ENCODE measurements at places on chromosomes 2 and 18.

DNA sequence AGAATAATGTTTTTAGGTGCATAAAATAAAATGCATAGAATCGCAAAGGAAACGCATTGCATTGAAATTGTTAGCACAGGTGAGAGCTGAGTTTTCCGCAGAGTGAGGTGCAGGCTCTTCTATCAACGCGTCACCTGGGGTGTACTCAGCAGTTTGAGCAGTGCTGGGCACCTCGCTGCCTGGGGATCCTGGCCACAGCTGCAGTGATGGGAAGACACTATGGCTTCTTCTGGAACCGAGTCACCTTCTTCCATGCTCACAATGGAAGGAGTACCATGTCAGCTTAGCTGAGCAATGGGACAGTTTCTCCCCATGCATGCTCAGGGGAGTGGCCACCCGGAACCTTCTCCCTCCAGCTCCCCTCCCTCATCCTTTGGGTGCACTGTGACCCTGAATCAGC lies 95.4 kb upstream of the OTOS start:
- DNase-seq: no peak

GRCh38 chr2:65277791-65278483 lies 50.3 kb downstream of the ACTR2 start:
- DNase-seq: no peak

DNA sequence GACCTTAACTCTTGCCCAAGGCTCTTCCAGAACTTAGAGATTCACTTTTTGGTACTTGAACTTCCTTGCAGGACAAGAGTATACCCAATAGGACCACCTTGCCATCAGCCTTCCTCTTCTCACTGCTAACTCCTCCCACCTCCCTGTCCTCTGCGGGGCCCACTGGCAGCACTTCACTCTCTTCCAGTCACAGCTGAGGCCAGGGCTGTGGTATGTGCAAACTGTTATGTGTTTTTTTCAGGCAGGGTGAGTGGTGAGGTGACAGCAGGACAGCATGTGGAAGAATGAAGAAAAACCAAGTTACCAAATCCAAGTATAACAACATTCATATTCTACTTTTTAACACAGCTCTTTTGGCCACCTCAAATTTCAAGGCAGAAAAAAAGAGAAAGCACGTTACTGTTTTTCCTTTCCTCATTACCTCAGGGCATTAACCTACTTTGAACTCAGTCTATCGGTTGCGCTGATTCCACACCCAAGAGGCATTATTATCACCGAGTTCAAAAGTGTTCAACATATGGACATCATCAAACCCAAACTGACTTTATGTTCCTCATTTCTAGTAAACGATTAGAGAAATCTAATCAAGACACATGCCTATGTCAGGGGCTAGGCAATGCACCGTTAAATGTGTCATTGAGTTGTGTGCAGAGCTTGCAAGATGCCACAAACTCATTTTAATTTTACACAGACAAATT lies 605.2 kb upstream of the SYT4 start:
- no peak for DNase-seq

DNA sequence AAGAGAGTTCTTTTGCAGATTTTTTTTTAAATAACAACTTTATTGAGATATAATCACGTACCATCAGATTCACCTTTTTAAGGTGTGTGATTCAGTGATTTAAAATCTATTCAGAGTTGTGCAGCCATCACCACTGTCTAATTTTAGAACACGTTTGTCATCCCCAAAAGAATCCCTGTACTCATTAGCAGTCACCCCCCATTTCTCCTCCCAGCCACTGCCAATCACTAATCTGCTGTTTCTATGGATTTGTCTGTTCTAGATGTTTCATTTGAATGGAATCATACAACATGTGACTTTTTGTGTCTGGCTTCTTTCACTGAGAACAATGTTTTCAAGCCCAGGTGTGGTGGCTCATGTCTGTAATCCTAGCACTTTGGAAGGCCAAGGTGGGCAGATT lies 55.4 kb upstream of the RAPH1 start:
- DNase-seq: no peak

DNA sequence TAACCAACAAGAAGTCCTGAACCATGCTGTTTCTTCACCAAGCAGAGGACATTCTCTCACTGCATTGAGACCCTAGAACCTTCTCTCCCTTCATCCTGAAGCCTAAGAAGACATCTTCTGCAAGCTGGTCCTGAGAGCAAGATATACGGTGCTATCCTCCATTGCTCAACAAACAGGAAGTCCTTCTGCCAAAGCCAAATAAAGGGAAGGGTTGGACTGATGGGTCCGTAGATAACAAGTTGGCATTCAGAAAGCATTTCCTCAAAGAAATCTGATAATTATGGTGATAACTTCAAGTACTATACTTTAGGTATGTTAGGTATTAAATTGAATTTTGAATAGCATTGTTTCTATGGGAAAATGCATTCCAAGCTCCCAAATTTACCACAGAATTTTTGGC lies 23.3 kb downstream of the GRB14 start:
- no peak for DNase-seq

DNA sequence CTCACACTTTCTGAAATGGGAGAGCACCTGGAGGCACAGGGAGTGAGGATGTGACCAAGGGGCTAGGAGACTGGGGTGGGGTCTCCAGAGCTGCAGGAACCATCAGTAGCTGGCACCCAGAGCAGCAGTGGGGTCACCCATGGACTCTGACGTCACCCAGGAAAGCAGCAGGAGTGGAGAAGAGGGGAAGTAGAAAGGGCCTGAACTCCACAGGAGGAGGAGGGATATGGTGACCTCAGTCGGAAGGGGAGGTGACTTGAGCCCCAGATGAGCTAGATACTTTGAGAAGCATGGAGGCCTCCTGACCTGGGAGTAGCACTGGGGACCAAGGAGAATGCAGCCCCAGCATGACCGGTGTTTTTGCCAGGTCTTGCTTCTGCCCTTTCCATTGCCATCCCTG lies 8.8 kb downstream of the NMUR1 start:
- no peak for DNase-seq

DNA sequence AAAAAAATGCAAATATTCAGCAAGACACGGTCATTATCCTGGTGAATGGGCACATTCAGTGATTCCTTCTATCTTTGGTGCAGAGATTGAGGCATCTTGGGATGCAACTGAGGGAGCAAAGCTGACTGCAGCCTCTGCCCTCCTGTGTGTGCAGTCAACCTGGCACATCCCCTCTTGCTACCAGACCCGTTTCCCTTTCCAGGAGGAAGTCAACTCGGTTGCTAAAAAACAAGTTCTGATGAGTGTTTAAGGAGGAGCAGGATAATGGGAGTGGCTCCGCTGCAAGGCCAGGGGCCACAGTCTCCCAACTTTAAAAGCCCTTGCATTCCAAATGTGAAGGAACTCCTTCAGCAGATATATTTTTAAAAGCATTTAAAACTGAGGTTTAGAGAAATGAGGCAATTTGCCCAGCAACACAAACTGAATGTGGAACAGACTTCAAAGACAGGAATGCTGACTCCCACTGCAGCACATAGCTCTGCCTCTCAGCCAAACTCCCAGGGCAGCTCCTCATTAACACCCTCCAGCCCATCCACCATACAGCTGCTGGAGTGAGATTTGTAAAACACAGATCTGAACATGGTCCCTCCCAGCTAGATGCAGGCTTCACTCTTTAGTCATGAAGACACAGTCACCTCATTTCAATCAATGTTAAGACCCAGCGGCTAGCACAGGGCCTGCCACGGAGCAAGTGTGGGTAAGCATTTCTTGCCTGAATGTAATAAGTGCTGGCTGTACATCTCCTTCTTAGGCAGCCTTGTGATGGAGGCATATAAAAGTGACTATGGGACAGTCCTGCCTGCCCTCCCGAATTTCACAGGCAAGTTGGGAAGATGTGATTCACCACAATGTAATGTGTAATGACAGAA lies 54.3 kb downstream of the VSNL1 start:
- DNase-seq: no peak

GRCh38 chr2:111662771-111663470 lies 221.1 kb downstream of the ANAPC1 start:
- peak; percentile 15 for DNase-seq

- no peak for DNase-seq
Observed at GRCh38 chr18:21853016-21853415, 112.4 kb downstream of the MIB1 start.

- DNase-seq: peak; percentile 34
Observed at GRCh38 chr2:198374375-198375082, 570.1 kb downstream of the PLCL1 start.

- DNase-seq: no peak
Observed at GRCh38 chr18:75130591-75131328, 78.2 kb downstream of the PTGR3 start.

DNA sequence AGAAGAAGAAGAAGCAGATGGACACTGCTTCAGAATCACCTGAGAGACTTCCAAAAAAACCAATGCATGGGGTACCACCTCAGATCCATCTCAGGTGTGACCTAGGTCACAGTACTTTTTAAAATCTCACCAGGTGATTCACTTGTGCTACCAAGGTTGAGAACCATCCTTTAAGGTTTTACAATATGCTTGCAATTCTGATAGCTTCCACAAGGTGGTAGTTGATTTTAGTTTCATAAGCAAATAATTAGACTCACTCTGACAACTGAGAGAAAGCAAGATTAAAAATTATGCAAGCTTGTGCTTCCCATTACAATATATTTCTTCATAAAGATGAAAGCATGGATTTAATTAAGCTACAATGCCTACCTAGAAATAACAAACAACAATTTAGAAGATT lies 355.1 kb downstream of the EN1 start:
- DNase-seq: no peak

DNA sequence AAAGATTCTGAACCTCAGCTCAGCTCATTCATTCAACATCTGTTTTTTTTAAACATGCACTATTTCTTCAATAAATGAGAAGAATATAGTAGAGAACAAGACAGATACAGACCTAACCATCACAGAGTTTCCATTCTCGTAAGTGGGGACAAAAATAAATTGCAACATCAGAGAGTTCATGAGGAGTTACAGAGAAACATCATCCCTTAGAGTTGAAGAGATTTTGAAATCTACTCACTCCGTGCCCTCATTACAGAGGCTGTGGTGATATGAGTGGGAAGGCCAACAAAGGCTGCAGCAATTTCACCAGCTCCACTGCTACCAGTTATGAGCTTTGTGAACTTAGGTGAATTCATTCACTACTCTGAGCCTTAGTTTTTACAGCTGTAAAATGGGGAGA lies 399.3 kb downstream of the BCL11A start:
- no peak for DNase-seq

DNA sequence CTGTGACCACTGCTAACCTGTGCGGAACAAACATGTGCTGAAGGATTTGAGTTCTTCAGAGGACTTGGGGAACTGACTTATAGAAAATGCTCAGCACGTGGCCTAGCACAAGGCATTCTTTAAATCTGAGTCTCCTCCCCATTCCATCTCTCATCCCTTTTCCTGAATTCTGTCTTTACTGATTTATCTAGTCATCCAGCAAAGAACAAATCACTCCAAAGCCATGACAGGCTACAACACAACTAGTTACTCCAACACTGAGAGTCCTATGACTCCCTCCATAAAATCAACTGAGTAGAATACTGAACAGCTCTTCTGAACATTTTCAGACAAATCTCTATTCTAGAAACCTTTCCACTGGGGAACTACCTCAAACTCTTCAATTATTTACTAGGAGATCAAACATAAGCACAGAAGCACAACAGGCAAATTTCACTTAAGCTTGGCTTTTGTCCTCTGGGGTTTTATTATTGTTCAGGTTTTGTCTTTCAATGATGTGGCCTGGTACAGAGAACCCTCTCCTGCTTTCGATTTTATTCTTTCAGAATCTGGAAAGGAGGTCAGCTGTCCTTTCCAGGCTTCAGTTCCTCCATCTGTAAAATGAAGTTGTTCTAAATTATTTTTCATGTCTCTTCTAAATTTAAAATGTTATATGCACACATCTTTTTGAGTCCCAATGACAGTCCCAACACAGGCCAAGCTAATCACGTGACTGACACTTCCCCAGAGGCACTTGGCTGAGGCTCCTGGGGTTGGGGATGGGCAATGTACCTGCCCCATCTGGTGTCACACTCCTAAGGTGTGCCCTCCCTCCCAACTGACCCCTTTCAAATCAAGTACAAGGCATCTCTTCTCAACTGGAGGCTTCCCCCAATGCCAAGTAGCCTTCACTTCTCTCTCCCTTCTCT lies 31.8 kb downstream of the RNU4ATAC start:
- no peak for DNase-seq

DNA sequence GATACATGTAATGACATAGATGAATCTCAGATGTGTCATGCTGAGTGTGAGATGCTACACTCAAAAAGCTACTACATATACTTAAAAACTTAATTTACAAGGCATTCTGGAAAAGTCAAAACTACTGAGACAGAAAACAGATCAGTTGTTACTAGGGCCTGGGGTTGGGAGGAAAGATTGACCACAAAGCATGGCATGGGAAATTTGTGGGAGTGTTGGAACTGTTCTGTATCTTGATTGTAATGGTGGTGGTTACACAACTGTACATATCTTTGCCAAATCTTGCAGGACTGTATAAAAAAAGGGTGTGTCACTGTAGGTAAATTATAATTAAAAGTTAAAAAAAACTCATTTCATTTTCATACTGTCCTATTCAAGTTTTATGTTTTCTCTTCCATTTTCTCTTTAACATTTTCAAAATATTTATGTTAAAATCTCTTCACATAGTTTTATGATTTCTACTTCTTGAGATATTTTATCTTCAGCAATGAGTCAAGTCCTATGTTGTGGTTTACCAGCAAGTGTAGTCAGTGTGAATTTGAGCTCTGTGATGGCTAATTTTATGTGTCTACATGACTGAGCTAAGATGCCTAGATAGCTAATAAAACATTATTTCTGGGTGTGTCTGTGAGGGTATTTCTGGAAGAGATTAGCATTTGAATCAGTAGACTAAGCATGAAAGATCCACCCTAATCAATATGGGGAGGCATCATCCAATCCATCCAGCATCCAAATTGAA lies 58.6 kb upstream of the VRK2 start:
- no peak for DNase-seq

DNA sequence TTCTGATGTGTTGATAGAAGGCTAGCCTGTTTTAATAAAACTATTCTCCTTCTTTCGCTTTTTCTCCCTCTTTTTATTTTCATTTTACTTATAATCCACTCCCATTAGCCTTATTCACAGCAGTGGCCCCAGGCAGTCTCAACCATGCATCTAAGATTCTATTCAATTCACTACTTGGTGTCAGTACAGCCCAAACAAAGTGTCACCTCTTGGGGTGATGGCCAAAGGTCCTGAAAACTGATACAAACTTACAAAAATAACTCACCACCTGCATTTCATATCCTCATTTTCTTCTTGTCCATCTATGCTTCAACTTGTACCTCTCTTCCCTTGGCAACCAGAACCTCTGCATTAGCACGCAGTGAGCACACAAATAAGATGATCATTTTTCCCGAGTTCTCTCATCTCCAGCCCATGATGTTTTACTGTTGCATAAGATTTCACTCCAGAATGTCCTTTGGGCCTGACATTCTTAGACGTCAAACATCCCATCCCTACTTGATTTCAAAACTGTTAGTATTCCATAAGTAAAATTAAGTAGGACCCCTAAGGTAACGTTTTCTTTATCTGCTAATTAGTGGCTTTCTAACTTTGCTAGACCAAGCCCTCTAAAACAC lies 559.3 kb upstream of the TNP1 start:
- no peak for DNase-seq

- no peak for DNase-seq
Observed at GRCh38 chr2:224870341-224870740, 154.2 kb upstream of the CCDC195 start.

GRCh38 chr2:46377666-46378560 lies 80.7 kb downstream of the EPAS1 start:
- no peak for DNase-seq

Data from activated naive CD8-positive, alpha-beta T cell treated with anti-CD3 and anti-CD28 coated beads, Interleukin-2, amount 50 U/mL, for 24 hours (primary cell).